ENCODE measurements at places on chromosomes 1 and 21.
A peak's percentile ranks its signal among the peaks of the same experiment; 100 is the strongest.

DNA sequence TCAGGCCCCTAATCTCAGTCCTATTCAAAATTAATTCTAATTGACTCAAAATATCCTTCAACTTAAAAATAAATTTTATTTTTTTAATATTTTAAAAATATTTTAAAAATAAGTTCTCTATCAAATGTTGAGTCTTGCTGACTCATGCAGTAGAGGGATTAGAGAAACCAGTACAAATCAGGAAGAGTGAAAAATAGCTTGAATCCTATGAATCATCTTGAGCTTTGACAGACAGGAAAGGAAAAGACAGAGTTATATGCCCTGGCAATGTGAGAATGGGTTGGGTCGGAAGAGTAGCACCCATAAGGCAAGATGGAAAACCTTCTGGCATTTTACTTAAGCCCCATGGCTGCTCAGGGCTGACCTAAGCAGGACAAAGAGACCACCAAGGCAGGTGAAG lies 346.6 kb upstream of the RUNX1 start:
- DNase-seq = no peak

- DNase-seq = no peak
These were observed 77.3 kb upstream of the NFASC start for GRCh38 chr1:204793259-204793914.

DNA sequence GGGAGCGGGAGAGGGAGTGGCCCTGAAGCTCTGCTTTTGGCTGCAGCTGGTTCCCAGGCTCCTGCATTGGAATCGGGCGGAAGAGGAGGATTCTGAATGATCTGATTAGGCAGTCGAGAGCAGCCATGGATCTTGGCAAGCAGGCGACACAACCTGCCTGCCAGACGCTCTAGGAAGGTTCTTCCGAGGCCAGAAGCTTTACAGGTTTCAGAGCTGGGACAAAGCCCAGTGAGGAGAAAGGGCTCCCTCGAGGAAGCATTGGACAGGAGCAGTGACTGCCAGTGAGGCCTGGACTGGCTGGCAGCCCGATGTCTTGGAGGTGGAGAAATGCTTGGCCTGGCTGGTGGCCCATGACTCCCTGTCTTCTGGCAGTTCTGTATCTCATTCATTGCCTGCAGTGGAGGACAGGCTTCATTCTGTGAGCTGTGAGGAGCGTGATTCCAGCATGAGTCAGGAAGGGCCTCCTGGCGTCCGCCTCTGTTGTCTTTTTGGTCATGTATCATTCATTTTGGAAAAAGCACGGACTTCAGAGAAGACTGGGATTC lies 132.7 kb upstream of the IPO9 start:
- DNase-seq = peak; percentile 61

GRCh38 chr1:26538480-26539412 lies 9.2 kb downstream of the RPS6KA1 start:
- DNase-seq = peak; percentile 28

DNA sequence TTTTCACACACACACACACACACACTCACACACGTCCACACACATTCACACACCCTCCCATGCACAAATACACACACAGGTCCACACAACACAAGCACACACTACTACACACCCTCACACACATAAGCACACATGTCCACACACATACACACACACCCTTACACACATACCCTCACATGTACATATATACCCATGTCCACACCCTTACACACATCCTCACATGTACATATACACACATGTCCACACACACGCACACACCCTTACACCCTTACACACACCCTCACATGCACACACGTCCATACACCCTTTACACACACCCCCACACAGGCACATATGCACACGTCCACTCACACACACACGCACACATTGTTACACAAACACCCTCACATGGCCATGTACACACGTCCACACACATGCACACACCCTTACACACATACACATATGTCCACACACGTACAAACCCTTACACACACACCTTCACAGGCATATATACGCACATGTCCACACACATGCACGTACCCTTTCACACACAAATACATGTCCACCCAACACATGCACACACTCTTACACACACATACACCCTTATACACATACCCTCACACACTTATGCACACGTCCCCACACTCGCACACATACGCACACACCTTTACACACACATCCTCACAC lies 50.7 kb downstream of the RGS7 start:
- no peak for DNase-seq

DNA sequence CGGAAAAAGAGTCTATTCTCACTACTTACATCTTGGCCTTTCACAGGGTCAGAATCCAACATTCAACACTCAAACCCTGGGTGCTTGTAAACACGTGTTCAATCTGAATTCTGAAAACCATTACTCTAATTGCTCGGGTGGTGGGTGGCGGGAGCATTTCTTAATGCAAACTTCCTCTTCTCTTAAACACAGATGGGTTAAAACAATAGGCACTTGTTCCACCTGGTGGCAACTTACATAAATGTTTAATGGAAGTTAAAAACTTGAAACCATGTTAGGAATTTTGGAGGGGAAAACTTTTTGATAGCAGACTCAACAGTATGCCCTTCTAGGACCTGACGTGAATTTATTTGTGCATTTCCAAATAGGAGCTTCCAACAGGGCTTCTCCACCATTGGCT lies 23.4 kb upstream of the TDRD10 start:
- no peak for DNase-seq

DNA sequence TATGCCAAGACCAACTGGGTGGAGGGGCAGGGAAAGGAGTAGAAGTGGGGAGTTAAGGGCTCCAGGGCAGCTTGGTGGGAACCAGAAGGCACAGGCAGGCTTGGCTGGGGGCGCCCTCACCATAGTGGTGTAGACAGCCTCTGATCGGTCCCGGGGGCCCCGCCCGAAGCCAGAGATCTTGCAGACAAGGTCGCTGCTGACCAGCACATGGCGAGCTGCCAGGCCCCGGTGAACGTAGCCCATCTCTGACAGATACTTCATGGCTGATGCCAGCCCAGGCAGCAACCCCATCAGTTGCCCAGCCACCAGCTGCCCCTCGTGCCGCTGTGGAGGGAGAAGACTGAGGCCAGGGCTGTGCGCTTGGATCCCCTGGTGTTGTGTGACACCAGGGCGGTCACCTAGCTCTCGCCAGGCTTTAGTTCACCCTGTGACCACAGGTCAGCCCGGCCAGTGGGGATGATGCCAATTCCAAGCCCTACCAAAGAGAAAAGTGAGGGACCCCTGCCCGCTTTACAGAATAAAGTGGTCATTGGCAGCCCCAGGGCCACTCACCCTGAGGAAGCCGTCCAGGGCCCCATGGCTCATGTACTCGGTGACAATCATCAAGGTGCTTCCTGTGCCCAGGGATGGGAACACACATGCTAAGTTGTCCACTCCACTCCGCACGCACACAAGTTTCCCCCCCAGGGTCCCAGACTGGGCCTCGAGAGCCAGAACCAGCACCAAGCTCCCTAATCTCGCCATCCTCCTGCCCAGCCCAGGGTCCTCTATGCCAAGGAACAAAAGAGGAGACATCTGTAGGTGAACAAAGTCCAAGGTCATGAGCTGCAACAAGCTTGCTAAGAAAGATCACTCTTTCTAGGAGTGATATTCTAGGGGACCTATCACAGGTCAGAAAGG lies 28.2 kb downstream of the CDCA8 start:
- no peak for DNase-seq

DNA sequence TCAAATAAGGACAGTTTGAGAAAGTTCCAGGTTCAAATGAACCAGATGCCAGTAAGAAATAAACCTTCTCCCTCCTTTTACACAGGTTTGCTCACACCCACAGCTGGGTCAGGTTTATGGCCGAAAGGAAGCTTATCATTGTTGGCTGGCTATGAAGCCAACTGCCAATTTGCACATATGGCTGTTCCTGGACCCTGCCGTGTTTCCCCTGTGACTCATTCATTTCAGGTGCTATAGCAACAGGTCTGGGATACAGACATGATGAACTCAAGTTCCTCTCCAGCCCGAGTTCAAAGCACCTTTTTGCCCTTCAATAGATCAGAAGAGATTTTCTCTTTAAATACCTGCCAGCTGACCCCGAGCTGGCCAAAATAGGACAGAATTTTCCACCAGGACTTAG lies 134.4 kb upstream of the SMYD2 start:
- DNase-seq = no peak

- no peak for DNase-seq
These were observed 7.0 kb downstream of the GPR37L1 start for GRCh38 chr1:202129453-202130296.

GRCh38 chr1:47703981-47704596 lies 266.2 kb downstream of the FOXD2 start:
- DNase-seq = peak; percentile 30

DNA sequence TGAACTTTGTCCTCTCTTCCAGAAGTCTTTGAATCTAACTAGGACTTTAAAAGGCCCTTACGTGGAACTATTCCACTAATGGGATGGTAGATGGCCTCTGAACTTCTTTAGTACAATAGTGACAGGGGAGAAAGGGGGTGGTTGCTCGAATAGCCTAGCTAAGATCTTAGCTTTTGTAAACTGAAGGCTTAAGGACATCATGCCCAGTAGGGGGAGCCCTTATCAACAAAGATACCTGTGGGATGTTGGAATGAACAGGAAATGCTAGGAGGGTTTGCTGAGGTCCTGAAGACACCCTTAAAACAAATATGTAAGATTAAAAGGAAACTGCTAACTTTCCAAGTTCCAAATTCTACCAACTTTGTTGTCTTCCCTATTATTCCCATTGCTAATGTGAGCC lies 33.2 kb downstream of the NHLH2 start:
- peak; percentile 15 for DNase-seq

DNA sequence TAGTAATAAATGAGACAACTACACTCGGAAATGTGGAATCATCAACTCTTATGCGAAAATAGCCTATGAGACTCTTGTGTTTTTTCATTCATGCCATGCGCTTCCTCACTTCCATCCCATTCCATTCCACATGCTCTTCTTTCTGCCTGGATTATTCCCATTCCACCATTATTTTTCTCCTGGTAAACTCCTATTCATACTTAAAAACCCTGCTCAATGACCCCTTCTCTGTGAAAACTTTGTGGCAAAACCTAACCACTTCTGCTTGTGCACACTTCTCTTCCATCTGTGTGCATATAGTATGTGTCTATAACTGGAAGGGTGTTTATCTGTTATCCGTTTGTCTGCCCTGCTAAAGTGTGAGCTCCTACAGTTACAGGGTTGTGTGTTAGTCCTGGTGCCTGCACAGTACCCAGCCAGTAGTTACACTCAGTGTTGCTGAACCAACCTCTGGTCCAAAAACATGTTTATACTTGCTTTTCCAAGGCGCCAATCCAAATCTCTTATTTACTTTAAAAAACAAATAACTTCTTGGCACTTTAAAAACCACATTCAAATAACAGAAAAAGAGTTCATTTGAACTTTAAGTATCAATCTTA lies 10.7 kb downstream of the EPHX1 start:
- DNase-seq = no peak

GRCh38 chr1:115476616-115477015 lies 138.6 kb upstream of the NGF start:
- DNase-seq = no peak

DNA sequence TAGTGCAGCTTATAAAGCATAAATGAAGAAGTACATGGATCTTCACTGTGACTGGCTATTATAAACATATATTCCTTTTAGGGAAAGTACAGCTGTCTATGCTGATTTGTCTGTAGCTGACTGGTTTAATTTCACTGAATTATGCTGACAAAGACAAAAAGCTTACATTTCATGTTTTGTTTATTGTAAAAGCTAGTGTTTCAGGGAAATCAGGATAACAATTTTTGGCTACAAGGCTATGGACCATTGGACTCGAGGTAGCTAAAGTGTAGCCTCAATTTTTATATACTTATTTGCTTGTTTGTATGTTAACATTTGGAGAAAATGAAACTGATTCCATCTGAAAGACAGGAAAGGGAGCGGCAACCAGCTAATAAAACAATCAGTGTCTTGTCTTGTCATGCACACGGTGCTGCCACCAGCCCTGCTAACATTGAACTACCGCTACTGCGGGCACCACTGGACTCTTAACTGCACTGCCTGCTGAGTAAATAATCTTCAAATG lies 480.2 kb downstream of the COL11A1 start:
- DNase-seq = no peak

GRCh38 chr1:12495725-12496124 lies 122.3 kb downstream of the DHRS3 start:
- no peak for DNase-seq

GRCh38 chr1:154358519-154358918 lies 33.2 kb downstream of the ATP8B2 start:
- DNase-seq = no peak

DNA sequence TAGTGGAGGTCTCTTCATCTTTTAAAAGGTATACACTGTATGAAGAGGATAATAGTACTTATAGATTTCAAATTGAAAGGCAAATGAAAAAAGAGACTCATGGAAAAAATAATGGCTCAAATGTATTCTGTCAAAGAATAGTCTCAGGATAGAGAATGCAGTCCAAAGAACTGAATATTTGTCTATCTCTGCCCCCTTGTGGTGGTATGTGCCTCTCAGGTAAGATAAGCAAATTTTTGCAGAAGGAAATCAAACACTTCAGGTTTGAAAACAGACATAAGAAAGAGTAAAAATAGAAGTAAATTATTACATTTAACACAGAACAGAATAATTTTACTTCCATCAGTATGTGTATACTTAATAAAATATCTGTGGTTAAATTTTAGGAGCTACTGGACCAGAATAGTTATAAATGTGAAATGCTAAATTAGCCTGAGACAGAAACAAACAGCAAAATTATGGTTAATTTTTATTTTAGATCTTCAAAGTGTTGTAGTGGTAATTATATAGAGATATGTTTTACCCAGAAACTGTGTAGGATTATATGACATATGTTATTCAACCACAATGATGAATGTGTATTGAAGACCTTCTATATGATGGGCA lies 164.4 kb upstream of the PALMD start:
- DNase-seq = no peak

DNA sequence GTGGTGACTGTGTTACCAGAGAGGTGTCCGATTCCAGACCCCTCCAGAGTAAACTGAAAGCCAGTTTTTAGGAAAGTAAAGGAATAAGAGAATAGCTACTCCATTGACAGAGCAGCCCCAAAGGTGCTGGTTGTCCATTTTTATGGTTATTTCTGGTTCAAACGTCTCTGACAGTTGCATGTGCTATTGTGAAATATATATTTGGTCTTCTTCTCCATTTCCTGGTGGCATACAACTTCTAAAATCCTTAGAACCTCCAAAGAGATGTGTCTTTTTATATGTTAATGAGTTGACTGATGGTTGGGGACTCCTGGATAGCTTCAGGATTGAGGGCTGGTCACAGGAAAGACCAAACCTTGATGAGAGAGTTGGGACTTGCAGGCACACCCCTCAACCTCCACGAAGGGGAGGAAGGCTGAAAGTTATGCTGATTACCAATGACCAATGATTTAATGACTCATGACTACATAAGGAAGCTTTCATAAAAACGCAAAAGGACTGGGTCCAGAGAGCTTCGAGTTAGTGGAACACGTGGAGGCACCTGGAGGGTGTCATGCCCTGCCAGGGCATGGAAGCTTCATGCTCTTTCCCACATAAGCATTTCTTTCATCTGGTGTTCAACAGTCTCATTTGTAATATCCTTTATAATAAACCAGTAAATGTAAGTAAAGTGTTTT lies 100.7 kb downstream of the SLC16A1 start:
- DNase-seq = no peak

Measured in Panc1 (cell line).